ENCODE measurements at places on chromosomes 7 and 10.
A peak's percentile ranks its signal among the peaks of the same experiment; 100 is the strongest.

GRCh38 chr7:1975581-1975980, 257.2 kb downstream of the MAD1L1 start:
- no peak for DNase-seq

- no peak for DNase-seq
Observed at GRCh38 chr7:103576641-103577040, 130.6 kb upstream of the SLC26A5 start.

DNA sequence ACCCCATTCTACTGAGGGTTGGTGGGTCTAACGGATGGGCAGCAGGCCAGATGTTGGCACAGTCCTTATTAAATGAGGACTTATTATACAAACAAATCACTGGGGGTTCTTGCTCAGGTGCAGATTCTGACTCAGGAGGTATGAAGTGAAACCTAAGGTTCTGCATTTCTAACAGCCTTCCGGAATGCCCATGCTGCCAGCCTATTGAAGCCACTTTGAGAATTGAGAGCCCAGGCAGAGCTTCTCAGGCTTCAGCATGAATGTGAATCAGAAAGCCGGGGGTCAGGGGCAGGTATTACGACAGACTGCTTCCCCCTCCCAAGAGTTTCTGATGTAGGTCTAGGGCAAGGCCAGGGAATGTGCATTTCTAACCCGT, 34.1 kb upstream of the NPFFR1 start:
- DNase-seq: no peak

GRCh38 chr7:5218564-5219360, 28.7 kb downstream of the WIPI2 start:
- no peak for DNase-seq

DNA sequence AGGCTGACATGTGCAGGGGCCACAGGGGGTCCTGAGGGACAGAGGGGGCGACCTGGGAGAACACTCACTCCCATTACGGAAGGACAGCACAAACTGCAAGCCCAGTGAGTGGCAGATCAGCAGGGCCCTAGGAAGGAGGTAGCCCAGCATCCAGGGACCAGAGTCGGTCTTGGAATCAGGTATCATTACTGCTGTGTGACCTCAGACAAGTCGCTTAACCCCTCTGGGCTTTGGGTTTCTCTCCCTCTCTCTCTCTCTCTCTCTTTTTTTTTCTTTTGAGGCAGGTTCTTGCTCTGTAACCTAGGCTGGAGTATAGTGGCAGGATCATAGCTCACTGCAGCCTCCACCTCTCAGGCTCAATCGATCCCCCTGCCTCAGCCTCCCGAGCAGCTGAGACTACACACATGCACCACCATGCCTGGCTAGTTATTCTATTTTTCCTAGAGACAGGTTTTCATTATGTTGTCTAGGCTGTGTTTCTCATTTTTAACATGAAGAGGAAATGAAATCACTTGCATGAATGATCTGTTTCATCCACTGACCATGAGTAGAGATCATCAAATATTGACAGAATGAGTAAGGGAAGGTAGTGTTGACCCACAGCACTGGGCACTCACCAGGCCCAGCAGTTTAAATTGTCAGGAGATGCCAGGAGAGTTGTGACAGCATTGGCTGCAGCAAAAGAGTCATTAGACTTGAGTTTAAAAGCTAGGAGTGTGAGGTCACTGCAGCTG, 49.4 kb downstream of the BUB3 start:
- DNase-seq: no peak

- no peak for DNase-seq
Observed at GRCh38 chr10:59695637-59696036, 14.0 kb downstream of the SLC16A9 start.

GRCh38 chr10:101405001-101405400, 51.0 kb downstream of the BTRC start:
- no peak for DNase-seq

DNA sequence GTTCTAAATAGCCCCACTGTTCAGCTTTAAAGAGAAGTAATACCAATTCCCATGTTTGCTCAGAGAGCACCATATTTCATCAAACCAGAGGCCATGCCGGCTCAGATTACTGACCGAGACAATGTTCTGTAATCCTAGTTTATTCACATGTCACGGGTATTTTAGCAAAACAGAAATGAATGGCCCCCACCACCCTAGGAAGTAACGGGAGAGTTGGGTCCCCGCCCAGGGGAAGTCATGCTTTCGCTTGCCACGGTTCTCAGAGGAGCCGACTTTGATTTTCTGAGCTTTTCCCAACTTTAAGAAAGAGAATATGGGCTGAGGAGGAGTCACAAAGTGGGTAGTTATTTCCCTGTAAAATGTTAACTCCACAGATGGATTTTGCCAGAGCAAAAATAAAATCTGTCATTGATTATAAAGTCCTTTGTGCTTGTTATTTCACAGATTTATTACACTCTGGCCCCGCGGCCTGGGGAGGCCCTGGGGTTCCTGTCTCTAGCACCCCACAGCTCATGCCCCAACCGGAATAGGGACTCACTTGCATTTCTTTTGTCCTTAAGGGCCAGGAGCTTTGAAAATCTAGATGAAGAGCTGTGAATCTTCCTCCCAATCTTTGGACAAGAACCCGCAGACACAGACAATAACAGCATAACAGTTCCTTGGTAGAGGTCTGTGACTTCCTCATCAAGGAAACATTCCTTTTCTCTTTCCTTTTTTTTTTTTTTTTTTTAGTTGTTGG, 3.7 kb upstream of the GDF10 start:
- DNase-seq: no peak

- no peak for DNase-seq
Observed at GRCh38 chr7:2698581-2699288, 10.7 kb downstream of the AMZ1 start.

- no peak for DNase-seq
Observed at GRCh38 chr10:123530166-123530870, 135.8 kb upstream of the GPR26 start.

- no peak for DNase-seq
Observed at GRCh38 chr10:71339796-71340589, 20.9 kb downstream of the SLC29A3 start.

DNA sequence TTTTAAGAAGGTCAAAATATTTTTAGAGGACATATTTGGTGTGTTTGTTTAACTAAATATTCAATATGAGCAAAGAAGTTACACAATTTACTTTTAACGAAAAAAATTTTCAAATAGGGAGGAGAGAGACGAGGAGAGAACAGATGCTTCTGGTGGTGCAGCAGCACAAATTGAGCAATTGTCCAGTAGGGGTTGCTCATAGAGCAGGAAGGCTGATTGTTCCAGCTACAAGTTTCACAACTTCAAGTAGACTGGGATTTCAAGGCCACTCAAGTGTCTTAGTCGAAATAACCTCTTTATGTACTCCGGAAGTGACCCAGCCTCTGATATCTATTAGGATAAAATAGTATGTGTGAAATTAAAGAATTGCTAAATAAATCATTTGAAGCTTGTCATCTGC, 197.9 kb downstream of the HDAC9 start:
- no peak for DNase-seq

- no peak for DNase-seq
Observed at GRCh38 chr10:111972109-111972508, 211.5 kb downstream of the GPAM start.

DNA sequence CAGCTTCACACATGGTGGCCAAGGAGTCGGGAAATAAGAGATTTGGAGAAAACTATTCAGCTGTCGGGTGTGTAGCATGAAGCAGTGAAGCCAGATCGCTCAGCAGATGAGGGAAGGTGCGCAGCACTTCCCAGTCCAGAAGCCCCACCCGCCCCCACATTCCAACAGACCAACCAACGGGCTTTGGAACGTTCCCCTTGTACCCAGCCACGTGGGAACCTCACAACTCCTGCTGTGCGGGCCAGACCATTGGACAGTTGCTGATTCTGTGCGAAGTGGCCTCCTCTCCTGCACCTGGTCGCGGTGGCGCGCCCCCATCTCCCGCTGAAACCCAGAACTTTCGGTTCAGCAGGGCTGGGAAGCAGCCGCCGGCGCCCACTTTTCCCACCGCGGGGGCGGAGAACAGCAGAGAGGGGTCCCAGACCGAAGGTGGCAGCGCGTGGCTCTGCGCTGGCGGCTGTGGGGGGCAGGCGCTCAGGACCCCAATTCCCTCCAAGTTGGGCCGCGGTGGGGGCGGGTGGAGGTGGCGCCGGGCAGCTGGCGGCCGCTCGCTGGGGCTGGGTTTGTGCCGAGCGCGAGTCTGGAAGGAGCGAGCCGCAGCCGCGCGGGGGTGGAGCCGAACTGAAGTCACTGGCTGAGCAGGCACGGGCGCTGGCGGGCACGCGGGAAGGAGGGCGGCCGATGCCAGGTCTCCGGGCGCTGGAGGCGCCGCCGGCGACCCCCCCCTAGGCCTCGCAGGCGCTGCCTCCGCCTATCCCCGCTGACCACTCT, 1301.5 kb upstream of the SORCS1 start:
- DNase-seq: peak; percentile 36

DNA sequence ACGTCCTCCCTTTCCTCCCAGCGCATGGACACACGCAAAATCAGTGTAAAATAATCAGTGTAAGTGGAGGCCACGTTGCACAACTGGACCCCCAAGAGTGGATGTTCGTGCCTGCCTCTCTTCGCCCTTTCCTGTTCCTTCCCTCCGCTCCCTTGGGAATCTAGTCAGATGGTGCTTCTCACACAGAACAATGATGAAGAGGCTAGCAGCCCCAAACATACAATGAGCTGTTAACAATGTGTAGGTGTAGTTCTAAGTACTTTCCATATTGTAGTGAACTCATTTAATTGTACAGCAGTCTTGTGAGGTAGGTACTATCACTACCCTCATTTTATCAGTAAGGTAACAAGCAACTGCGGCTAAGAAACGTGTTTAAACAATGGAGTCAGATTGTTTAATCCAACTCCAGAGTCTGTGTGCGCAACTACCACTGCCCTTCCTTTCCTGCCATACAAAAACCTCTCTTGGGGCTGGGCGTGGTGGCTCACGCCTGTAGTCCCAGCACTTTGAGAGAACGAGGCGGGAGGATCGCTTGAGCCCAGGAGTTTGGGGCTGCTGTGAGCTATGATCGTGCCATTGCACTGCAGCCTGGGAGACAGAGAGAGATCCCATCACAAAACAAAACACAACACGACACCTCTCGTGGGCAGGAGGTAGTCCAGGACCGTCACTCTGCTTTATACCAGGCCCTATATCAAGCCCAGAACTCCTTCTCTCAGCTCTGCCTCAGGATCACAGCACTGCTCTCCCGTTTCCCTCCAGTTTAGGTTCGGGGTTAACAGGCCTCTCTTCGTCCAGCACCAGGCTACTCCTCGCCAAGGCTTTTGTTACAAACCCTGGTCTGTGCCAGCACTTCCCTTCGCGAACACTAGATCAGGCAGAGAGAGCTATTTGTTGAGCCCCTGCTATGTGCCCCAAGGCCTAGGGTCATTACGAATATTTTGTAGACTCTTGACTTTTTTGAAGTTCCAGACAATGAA, 1.1 kb downstream of the FKBP9 start:
- DNase-seq: no peak

DNA sequence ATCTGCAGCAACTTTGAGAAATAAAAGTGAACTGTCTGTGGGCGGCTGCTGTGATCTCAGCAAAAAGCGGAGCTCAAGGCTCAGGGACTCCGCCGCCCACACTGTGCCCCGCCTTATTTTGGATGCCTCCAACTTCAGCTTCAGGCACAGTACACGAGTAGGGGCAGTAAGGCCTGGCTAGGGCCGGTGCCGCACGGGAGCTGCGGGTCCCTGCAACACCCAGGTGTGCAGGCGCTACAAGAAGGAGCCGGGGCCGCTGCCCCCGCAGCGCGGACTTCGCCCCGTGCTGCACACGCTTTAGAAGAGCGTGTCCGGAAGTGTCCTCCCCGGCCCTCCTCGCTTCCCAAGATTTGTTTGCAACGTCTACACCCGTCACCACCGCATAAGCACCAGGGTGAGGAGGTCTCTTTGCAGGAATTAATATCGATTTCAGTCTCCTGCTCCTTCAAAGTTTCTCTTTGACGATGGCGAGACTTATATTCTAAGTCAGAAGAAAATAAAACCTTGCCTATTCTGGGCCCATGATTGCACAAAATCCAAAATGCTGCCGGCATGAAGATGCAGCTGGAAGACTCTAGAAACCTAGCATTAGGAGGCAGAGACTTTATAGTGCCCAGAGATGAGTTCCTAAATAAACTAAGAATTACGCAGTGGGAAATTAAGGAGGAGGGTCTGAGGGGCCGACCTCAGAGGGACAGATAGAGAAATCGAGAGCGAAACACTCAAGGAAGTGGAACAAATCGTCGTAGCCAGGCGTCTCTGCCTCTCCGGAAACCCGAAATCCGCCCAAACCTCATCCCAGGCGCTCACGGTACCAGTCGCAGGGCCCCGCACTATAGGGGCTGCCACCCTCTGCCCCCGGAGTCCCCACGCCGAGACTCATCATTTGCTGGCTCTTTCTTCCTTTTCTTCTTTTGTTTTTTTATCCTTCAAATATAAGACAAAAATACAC, 6.4 kb downstream of the VAX1 start:
- DNase-seq: no peak

GRCh38 chr10:91077549-91078071, 142.9 kb upstream of the PCGF5 start:
- DNase-seq: no peak

DNA sequence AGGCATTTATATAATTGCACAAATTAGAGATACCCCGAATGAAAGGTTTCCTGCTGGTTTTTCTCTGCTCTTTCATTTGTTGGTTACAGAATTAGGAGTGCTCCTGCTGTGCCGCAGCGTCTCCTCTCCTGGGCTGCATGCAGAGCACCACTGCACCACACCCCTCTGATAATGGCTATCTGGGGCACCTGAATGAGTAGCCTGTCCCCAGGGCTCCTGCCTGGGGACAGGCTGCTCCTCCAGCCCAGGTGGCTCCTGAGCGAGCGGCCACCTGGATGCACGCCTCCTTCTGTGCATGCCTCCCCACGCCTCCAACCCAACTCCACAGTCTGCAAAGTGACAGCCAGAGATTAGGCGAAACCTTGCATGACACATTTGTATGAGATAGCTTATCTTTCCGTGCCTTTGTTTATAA, 242.6 kb upstream of the FZD8 start:
- DNase-seq: no peak

GRCh38 chr7:142383841-142384492, 126.1 kb upstream of the PRSS58 start:
- no peak for DNase-seq

DNA sequence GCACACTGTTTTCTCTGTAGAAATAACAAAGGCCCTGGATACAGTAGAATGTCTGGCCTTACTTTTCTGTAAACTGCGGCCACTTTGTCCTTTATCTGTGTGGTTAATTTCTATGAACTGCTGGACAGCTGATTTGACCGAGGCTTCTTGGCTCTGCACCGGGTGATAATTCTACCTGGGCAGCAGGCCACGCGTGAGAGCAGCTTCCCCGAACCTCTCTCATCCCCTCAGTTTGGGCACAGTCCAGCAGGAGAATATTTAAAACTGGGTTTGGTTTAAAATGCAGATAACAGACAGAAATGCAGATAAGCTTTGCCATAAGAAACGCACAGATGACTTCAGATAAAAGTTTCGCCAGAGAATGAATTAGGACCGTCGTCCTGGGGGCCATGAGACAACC, 81.0 kb downstream of the CELF2 start:
- no peak for DNase-seq
